Fibroblast of pulmonary artery (primary cell): ENCODE measurements at places on chromosomes 3 and 15.

- DNase-seq, result peak; percentile 82
These were observed 54.7 kb downstream of the FAM81A start for GRCh38 chr15:59492389-59493377.

DNA sequence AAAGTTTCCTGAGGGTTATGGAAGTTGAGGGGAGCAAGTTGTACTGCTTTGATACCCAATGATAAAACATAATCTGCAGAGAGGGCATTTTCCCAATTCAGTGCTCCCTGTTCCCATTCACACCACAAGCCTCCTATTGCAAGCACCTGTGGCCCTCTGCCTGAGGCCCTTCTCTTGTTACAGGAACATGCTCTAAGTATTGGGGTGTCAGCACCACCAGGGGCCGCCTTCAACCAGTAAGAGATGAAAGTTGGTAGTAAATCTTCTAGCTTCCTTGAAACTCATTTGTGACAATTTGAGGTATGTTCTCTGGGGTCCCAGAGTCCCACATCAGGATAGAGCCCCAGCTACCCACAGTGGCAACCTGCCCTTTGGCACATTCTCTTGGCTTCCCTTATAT is 265.4 kb upstream of the ARHGEF26 start:
- DNase-seq, result no peak

DNA sequence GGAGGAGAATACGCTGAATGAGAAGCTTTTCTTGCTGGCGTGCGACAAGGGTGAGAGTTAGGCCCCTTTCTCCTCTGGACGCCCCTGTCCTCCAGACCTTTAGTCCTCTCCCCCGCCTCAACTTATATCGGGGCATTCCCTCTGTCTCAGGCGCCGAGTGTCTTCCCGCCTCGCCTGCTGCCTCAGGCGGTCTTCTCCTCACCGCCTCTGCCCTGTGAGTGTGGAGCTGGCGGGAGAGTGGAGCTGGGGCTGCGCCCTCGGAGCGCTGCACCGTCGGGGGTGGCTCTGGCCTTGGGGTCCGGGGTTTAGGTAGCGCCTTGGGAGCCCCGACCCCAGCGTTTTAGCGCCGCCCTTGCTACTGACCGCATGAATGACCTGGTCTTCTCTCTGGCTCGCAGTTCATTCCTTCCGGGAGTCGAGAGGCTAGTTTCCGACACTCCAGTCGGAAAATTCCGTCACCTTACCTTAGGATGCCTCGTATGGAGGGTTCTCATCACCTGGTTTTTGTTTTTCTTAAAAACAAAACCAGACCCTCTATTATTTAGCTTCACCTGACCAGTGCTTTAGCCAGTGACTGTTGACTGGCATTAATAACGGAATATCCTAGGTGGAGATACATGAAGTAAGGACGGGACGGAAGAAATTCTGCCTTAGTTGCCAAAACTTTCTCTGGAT is 985 bp downstream of the TRPC1 start:
- peak; percentile 23 for DNase-seq

- no peak for DNase-seq
These were observed 222.4 kb downstream of the NEK10 start for GRCh38 chr3:27146786-27147185.

DNA sequence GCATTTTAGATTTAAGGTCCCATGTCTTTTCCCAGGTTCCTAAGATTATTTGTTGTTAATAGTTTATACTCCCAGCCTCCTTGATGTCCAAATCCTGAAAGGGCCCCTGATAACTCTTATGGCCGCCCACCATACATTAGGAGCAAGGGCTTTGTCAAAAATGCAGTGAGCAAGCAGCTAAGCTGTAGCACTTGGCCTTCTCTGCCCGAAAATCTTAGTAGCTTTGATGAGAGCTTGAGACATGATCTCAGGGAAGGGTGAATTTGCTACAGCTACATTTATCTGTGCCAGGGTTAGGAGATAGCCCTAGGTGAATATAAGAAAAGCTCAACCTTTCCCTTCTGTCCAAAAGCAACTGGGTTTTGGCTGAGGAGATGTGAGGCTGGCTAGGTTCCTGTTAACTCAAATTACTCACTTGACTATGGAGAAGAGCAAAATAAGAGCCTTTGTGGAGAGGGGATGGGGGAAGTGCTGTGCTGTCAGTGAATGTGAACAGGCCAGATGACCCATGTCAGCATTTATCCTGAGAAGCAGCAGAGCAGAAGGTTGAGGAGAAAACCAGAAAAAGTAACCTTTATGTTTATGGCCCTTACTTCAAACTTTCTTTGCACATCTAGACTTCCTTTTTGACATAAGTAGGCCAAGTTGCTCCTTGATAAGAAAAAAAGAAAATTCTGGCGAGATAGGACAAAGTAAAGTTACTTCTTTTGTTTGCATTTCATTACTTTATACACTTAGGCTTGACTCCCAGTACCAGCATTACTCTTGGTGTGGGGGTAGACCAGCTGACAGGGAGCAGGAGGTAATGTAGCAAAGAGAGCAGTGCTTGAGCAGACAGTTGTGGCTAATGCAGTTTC is 21.1 kb downstream of the MAPK6 start:
- peak; percentile 56 for DNase-seq

- DNase-seq, result no peak
These were observed 1080.9 kb upstream of the CADM2 start for GRCh38 chr3:83877910-83878309.

DNA sequence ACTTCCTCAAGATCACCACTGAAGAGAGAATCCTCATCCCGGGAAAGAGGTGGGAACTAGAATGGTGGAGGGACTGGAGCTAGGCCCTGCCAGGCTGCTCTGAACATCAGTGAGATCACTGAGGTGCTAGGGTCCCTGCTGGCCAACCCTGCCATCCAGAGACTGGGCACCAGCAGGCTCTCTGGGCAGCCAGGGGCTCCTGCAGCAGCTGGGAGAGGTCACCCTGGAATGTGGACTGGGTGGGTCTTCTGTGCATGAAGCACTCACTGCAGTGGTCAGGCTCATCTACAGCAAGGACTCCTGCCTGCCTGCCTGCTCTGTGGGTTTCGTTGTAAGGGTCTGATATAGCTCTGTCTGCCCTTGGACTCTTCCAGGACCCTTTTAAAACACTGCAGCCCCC is 24.9 kb downstream of the ALS2CL start:
- DNase-seq, result no peak

GRCh38 chr15:74303741-74304309 is 63.6 kb downstream of the CYP11A1 start:
- no peak for DNase-seq

- DNase-seq, result peak; percentile 77
These were observed 24.4 kb upstream of the OCA2 start for GRCh38 chr15:28123408-28124023.

DNA sequence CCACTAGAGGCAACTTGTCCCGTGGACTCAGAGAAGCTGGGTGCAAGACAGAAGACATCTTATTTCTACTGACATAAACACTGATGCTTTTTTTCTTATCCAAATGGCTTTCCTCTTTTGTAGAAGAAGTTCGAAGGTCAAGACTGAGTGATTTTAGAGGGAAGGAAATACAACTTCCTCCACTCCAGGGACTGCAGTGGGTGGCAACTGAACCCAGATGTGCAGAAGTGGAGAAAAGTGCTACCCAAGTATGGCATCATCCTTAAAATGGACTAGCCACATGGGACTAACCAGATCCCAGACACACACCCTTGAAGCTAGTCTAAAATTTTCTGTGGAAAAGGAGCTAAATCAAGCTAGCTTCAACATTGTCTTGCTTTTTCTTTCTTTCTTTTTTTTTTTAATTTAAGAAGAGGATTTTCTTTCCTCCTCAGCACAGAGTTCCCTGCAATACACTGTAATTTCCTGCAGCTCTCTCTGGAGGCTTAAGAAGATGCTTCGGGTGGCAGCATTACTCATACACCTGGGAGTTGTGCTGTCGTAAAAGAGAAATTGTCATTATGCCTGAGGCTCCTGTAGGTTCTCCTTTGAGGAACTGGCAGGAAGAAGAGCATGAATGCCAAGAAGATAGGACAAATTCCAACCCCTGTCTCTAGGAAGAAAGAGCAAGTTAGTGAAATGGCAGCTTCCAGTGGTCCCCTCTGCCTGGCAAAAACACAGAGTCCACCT is 3.8 kb upstream of the FRMD4B start:
- DNase-seq, result no peak

DNA sequence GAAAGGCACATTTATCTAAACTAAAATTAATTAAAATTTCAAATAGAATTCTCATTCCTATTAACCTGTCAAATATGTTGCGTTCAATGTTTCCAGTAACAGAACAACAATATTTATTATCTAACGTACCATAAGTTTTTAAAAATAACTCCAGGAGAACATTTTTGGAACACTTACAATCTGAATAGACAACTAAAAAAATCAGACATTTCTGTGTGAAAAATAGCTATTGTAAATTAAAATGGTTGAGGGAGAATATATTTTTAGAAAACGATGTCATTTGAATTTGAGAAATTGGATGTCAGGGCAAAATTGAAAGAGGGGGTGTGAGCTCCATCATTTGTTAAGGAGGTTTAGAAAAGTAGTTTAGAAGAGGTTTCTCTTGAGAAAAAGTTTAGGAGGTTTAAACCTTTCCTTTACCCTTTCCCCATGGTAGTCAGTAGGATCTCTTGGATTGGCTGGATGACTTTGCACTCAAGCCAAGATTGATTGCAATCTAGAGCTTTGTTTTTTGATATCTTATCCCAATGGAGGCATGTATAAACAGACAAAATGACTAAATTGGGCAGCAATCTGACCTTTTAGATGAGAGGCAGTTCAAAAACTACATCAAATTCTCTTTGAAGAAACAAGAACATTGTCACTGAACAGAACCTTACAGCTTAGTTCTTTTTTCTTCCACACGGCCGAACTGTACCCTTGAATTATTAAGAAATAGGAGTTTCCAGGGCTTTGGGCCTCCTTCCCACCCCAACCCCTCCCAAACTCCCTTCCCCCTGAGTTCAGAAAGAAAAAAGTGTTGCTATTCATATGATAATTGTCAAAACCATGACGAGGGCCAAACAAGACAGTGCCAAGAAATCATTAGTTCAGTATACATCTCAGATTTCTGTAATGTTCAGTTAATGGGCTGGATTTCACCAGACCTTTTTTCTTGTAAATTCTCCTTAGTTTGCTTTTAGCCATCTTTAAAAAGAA is 79.7 kb upstream of the CDIN1 start:
- peak; percentile 31 for DNase-seq

DNA sequence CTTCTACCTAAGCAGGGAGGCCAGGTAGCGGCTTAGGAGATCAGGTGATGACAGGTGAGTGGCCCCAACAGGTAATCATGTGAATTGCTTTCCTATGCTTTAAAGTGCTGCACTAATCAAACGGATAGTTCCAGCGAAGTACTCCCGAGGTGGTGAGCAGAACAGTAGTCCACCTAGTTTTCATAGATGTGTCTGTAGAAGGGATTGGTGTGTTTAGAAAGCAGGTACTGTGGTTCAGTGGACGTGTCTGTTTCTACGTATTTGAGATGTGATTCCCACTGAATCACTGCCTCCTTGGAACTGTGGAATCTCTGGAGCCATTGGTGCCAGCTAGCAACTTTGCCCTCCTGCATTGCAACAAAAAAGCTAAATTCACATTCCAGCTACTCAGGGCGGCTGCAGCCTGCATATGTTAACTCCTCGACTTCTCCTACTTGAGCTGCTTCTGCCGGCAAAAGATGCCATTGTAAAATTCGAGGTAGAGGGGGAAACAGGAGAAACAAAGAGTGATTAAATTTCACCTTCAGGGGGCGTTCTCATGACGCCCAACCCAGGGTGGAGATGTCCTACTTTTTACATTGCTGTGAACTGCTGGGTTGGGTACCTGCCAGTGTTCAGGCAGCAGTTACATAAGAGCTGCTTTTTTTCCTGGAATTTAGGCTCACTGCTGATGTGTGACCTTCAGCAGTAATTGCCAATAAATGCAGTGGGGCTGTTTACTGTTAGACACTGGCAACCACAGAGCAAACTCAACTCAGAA is 227.3 kb downstream of the ITPR1 start:
- DNase-seq, result peak; percentile 93

DNA sequence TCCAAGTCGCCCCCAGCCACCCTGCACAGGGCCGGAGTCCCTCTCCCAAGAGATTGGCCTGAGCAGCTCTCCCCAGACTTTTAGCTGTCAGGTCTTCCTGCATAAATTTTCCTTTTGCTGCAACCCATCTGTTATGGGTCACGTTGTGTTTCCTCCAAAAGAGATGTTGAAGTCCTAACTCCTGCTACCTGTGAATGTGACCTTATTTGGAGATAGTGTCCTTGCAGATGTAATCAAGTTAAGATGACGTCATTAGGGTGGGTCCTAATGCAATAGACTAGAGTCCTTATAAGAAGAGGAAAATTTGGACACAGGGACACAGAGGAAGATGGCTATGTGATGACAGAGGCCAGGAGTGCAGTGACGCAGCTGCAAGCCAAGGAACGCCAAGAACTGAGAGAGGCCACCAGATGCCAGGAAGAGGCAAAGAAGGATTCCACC is 13.2 kb upstream of the SLC6A6 start:
- DNase-seq, result no peak

DNA sequence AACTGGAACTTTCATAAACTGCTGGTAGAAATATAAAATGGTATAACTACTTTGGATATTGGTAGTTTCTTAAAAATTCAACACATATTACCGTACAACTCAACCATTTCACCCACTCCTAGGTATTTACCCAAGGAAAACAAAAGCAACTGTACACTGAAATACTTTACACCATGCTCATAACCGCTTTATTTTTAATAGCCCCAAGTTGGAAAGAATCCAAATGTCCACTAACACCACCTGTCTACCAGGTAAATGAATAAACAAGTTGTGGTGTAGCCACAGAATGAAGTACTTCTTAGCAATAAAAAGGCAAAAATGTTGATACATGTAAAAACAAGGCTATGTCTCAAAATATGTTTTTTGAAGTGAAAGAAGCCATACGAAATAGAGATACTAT is 215.9 kb upstream of the PEX5L start:
- no peak for DNase-seq

DNA sequence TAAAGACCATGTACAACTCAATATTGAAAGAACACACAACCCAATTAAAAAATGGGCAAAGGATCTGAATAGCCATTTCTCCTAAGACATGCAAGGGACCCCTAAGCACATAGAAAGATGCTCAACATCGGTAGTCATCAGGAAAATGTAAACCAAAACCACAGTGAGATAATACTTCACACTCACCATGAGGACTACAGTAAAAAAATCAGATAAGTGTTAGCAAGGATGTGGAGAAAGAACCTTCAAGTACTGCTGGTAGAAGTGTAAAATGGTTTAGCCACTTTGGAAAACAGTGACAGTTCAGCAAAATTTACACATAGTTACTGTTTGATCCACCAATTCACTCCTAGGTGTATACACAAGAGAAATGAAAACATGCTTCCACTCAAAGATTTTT is 30.1 kb upstream of the XIRP1 start:
- no peak for DNase-seq

- DNase-seq, result no peak
These were observed 60.6 kb upstream of the ADAMTS9 start for GRCh38 chr3:64748244-64748904.
